ENCODE measurements at places on chromosomes 1 and 21. TPM values are rescaled to one million over a fixed set of nuclear protein-coding genes. Genes with fewer than 3 reads are reported as not detected.

GRCh38 chr21:45284456-45284741 is 3.3 kb downstream of the POFUT2 start:
- H3K27ac ChIP-seq: no peak overlapping the region
- peaks cover 8% of the 10 kb centered on the region for H3K27me3 ChIP-seq
- H3K36me3 ChIP-seq: peaks cover 21% of the 10 kb centered on the region
- DNase-seq: no peak
- no peak overlapping the region for H3K4me3 ChIP-seq

GRCh38 chr21:14591882-14592281 is 45.8 kb upstream of the SAMSN1 start:
- no peak overlapping the region for H3K4me3 ChIP-seq
- peak overlapping the region; percentile 83 for H3K27ac ChIP-seq
- no peak for DNase-seq

DNA sequence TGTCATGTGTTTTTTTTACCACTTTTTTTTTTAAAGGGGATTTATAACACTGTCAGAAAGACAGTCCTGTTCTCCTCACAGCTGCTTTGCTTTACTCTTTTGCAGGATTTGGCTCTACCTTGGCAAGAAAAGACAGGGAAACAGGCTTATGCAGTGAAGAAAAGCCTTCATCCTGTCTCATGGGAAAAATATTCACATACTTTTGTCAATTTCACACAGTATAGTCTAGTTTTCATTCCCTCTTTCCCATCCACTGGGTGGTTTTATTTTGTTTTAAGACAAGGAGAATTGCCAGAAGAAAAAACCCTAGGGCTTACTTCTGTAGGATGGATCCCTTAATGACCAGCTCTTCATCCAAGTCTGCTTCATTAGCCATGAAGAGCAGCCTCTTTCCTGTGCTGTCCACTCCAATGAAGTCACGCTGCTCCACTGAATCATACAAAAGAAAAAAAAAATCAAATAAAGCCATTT is 60.0 kb downstream of the EIF2B3 start:
- H3K4me3 ChIP-seq: no peak overlapping the region
- peaks cover 12% of the 10 kb centered on the region for H3K36me3 ChIP-seq
- H3K27me3 ChIP-seq: peaks cover 2% of the 10 kb centered on the region
- no peak for DNase-seq

The FABP3 gene
- total RNA-seq: not detected

The FCAMR gene
- total RNA-seq: not detected
